ENCODE measurements at places on chromosomes 12 and 14.
A peak's percentile ranks its signal among the peaks of the same experiment; 100 is the strongest.

DNA sequence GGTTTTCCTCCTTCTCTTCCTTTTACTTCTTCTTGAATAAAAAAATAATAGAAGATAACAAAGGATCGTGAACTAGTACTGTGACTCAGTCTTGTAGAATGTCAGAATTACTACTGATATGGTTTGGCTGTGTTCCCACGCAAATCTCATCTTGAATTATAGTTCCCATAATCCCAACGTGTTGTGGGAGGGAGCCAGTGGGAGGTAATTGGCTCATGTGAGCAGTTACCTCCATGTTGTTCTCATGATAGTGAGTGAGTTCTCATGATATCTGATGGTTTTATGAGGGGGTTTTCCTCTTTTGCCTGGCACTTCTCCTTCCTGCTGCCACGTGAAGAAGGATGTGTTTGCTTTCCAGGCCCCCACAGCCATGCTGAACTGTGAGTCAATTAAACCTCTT lies 549.6 kb downstream of the DIO2 start:
- DNase-seq = peak; percentile 9

- DNase-seq = no peak
Measured at GRCh38 chr12:75048767-75049166, 160.9 kb downstream of the KCNC2 start.

- DNase-seq = no peak
Measured at GRCh38 chr12:127170226-127171180, 1096.5 kb upstream of the TMEM132C start.

DNA sequence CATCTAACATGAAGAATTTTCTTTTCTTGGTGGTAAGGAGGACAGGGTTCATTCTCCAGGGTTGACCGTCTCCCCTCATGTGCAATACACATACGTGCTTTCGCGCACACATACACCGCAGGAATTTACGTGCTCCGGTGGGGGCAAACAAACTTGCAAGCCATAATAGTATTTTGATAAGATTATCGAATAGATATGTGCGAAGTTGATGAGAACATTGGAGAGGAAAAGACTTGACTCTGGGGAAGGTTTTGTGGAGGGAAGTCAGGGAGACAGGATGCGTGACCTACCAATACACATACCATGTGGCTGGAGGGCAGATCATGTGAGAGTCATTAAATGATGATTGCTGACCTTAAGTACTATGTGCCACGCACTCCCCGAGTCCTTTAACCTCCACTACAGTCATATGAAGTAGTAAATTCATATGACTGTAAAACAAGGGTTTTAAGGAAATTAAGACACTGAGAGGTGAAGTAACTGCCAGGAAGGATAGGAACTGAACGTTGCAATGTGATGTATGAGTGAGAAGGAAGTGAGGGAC lies 921 bp downstream of the RAD51B start:
- peak; percentile 39 for DNase-seq

All from retinal pigment epithelial cell (primary cell).